Activated T-helper 9 cell treated with anti-CD3 and anti-CD28 coated beads, Interleukin-2, amount 50 U/mL, for 16 hours (primary cell): ENCODE measurements at places on chromosomes 2 and 18.

DNA sequence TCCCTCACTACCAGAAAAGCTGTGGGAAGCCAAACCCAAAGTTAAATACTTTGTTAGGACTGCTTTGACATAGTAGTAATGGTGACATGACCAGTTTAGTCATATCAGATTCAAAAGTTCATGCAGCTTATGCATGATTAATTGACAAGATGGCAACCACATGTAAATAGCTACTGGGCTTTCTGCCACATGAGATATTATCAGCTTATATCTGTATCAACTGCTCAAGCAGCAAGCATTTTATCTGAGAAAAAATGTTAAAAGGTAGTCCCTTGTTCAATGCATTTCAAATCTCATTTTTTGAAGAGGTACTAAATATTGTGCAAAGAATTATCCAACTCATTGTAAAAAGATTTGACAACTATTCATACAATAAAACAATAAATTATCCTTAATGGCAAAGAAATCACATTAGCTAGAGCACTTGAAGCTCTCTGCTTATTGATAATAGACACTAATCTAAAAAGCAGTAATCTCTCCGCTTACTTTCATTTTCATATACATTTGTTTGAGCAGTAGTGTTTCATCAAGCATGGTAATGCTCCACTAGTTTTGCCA lies 993.6 kb upstream of the NXPH2 start:
- DNase-seq, result no peak

GRCh38 chr2:203890733-203891132 lies 23.2 kb downstream of the CTLA4 start:
- no peak for DNase-seq

DNA sequence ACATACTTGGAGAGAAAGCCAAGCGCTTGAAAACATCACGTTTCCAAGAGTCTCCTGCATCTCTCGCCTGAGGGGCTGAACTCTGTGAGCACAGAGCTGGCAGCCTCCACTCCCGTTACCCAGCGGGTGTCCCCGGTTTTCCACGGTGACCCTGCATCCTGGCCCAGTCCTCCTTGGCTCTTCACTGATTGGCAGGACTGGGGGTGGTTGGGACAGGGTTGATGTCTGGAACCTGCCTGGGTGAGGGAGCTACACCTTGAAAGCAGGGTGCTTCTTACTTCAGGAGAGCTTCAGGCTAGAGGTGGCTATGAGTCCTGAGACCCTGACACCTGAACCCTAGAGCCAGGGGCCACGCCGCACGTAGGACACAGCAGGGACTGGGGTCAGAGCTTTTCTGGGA lies 234.1 kb downstream of the DYSF start:
- no peak for DNase-seq

DNA sequence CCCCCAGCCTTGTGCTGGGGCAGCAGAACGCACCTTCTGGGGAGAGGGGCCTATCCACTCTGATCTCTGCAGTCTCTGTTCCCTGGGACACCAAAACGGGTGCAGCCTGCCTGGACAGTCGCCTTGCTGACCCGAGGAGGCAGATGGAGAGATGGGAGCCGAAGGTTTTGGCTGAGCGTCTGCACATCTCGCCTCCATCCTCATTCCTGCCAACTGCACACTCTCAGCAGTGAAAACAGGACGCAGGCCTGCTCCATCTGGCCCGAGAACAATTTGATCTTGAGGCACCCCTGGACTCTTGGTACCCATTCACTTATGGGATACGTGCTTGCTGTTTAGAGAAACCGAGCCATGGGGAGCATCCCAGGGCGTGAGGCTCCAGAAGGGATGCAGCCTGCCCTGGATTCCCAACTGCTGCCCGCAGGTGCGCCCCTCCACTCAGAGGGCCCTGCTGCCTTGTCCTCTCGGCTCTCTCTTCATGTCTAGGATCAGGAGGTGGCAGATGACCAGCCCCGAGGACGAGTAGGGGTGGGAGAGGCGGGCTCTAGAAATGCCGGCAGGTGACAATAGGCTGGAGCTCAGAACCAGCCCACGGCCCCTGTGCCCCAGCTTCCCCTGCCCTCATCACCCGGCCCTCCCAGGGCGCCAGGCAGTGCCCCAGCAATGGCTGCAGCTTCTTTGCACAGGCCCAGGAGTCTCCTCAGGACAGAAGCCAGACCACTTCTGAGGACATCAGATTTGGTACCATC lies 9.1 kb upstream of the SEMA4C start:
- no peak for DNase-seq

DNA sequence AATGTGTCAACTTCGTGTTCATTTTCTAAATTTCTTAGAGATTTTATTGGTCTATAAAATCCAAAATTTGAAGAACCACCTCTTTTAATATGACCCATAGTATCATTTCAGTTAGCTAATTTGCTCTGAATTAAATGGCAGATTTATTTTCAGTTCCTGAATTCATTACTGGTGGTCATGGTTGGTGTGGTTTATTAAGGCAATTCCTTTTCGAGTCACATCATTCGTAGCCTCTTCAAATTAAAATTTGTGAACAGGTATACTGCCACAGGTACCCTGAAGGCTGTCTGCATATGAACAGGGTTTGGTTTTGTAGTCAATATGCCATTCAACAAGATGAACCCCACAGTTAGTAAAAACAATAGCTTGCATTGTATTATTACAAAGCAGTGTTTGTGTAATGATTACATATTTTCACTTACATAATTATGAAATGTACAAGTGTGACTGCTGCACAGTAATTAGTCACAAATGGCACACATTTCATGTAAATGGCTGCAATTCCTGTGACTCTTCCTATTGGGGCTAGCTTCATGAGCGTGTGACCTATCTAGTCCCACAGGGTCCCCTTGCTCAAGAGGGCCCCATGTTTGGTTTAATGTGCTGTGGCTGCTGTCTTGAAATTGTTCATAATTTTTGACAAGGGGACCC lies 48.9 kb downstream of the CDC42EP3 start:
- DNase-seq, result no peak

DNA sequence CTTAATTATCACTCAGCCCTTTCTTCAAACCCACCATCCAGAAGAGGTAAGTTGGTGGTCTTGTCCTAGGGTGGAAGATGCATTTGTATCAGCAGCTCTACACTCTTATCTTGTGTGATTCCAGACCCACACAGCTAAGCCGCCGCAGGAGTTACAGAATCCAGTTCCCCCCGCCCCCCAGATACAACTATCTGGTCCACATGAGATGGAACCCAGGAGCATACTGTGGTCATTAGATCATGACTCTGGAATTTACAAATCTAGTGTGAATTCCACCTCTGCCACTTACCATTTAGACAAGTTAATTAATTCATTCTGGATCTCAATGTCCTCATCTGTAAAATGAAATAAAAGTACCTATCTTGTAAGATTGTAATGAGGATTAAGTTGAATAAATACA lies 486.4 kb downstream of the BCL11A start:
- DNase-seq, result no peak

DNA sequence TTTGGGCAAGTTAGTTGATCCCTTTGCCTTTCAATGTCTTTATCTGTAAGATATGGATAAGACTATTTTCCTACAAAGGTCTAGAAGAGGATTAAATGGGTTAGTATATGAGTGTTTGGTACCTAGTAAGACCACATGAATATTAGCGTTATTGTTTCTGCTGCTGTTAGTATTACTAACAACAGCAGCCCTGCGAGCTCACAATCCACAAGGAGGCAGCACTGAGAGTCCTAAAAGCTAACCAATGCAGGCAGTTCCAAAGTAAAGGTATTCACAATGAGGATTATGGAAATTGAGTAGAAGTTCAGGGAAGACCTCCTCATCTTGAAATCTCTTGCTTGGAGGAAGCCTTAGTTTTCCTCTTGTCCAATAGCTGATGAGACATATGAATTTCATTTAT lies 248.9 kb downstream of the TDRD15 start:
- no peak for DNase-seq

DNA sequence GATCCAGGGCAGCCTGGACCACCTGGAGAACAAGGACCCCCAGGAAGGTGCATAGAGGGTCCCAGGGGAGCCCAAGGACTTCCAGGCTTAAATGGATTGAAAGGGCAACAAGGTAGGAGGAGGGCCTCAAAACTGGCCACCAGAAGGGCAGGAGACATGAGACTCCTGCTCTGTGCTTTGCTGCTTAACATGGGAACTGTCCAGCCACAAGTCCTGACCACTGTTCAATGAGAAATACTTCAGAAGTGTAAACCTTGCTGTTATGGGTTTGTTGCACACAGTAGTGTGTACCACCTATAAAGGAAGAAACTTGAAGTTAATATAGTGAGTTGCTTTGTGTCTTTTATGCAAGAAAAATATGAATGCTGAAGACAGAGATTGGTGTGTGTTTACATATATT lies 44.2 kb upstream of the MFF start:
- no peak for DNase-seq

DNA sequence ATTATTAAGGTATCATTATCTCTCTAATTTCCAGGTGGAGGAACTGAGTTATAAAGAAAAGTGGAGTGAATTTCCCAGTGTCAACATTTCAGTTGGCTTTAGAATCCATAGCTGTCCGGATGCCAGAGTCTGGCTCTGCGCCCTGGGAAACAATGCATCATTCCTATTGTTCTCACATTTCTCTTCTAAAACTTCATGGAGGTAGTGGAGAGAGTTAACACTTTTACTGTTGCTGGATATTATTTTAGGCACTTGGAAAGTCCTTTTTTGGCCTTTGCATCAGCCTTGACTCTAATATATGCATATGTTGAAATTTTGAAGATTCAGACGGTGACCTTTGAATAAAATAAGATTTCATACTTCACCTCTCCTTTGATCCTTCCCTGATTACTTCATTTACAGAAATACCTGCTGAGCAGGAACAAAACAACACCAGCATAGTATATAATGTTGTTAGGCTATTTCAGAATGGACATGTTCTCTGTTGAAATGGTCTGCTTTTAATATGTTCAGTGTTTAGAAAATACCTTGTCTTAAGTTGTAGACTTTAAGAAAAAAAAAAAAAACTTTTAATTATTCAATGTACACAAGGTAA lies 148.8 kb downstream of the EPHA4 start:
- DNase-seq, result no peak

GRCh38 chr2:64695721-64696261 lies 42.1 kb upstream of the SERTAD2 start:
- DNase-seq, result no peak

- DNase-seq, result peak; percentile 17
Observed at GRCh38 chr18:31741097-31741735, 19.5 kb downstream of the SLC25A52 start.

- no peak for DNase-seq
Observed at GRCh38 chr2:25989154-25989553, 6.9 kb upstream of the KIF3C start.

DNA sequence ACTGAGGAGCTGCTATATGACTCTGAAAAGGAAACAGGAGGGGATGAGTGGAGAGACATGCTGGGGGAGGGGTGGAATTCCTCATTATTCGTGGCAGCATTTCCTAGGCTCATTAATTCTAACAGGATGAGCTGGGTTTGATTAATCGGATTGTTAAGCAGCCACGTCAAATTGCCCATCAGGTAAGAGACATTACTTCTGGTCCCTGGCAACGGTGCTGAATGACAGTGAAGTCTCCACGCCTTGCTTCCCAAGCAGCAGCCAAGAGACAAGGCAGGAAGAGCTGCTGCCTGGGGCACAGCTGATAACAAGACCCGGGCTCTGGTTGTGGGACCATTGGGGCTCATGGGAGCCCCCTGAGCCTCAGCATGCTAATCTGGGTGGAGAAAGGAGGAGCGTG lies 86.6 kb downstream of the MARCHF4 start:
- DNase-seq, result no peak

- no peak for DNase-seq
Observed at GRCh38 chr2:209519271-209519670, 95.4 kb downstream of the MAP2 start.

GRCh38 chr2:45802499-45803138 lies 151.1 kb downstream of the PRKCE start:
- no peak for DNase-seq

DNA sequence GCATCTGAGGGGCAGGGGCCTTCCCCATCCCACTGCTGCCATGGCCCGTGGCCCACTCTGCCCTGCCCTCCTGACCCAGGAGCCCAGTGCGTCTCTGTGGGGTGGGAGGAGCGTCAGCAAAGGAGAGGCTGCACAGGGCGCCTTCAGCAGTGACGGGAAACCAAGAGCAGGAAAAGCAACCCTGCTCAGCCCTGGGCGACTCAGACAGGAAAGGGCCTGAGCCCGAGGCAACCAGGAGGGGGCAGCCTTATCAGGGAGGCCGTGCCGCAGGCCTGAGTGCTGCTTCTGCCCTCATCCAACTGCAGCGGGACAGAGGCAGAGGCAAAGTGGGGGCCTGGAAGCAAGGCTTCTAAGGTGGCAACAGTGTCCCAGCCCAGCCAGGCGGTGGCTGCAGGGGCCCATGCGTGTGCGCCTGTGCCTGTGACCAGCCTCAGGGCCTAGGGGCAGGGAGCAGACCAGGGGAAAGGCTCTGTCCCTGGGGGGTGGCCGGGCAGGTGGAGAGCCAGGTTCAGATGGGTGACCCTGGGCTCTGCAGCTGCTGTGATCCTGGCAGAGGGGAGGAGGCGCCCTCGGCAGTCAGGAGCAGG lies 23.3 kb upstream of the ALPI start:
- no peak for DNase-seq

- DNase-seq, result no peak
Observed at GRCh38 chr2:215826838-215827441, 186.4 kb downstream of the MREG start.

DNA sequence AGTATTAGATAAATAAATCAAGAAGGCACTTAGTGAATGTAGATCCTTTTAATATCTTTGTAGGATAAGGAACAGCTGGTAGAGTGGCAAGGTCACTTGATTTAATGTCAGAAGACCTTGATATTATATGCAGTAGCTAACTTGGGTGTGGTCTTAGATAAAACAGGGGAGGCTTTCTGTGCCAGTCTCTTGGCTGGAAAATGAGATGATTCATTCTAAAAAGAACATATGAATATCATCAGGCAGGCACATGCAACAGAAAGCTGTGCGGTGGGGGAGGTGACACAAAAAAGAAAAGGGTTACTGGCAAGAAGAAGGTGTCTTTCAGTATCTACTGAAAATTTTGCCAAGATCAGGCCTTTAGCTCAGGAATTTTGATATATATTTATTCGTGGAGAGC lies 931.7 kb upstream of the CELF4 start:
- no peak for DNase-seq

GRCh38 chr2:16870491-16871076 lies 204.9 kb upstream of the CYRIA start:
- no peak for DNase-seq

DNA sequence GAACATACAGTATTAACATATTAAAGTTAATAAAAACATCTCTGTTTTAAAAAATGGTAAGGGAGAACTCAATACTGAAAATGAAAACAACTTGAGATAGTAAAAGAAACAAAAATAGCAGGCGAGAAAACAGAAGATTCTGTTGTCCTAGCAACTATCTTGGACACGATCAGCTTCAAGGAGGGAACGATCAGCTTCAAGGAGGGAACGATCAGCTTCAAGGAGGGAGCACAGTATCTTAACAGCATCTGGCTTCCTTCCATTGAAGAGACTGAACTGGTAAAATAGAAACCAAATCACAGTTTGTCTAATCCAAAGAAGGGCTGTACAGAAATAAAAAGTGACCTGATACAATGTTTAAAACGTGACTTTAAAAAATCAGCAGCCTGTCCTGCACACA lies 51.8 kb downstream of the NDUFA10 start:
- no peak for DNase-seq
